ENCODE measurements at places on chromosomes 2 and 18. TPM values are rescaled to one million over a fixed set of nuclear protein-coding genes. Genes with fewer than 3 reads are reported as not detected.

KCNK3 gene
- total RNA-seq: not detected

DYSF gene
- total RNA-seq: not detected

PLCL1 gene
- 1.9 TPM for total RNA-seq

- no peak for DNase-seq
These were observed 68.1 kb downstream of the DNAJC10 start for GRCh38 chr2:182784058-182784706.

- no peak for DNase-seq
These were observed 9.2 kb upstream of the ZFAND2B start for GRCh38 chr2:219197388-219197787.

DNA sequence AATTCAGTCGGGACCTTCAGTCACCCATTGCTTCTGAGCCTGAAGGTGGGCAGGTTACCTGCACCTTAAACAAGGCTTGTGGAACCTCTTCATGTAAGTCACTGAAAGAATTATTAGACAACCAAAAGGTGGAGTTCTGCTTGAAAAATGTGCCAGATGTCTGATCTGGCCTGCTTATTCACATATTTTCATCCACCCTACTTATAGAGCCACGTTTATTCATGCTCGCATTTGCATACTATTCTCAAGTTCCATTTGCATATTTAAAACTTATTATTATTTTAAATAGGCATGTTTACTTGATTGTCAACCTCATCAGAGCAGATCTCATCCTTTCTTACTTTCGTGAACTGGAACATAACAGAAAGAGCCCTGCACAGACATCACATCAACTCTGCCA, 140.0 kb upstream of the NABP1 start:
- no peak for DNase-seq

CRYGD gene
- not detected for total RNA-seq

SPHKAP gene
- not detected for total RNA-seq

NRBP1 gene
- total RNA-seq: 80.8 TPM

GRCh38 chr2:204885747-204886146, 340.5 kb downstream of the PARD3B start:
- DNase-seq: no peak

DNA sequence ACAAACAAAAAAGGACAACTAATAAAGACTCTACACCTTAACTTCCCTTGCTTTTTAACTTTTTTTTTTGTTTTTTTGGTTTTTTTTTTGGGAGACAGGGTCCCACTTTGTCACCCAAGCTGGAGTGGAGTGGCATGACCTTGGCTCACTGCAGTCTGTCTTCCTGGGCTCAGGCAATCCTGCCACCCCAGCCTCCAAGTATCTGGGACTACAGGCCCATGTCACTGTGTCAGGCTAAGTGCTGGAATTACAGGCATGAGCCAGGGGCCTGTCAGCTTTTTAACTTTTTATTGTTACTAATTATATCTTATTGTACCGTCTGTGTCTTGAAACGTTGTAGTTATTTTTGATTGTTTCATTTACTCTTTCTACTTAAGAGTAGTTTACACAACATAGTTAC, 25.5 kb downstream of the WDR7 start:
- no peak for DNase-seq

SCN7A gene
- not detected for total RNA-seq

- no peak for DNase-seq
These were observed 18.7 kb upstream of the SLC1A4 start for GRCh38 chr2:64970495-64970894.

GRCh38 chr2:18883616-18884456, 294.5 kb upstream of the NT5C1B start:
- no peak for DNase-seq

- no peak for DNase-seq
These were observed 210.2 kb downstream of the MREG start for GRCh38 chr2:215803150-215803549.

CLEC4F gene
- total RNA-seq: not detected

PECR gene
- 23.3 TPM for total RNA-seq
